Amygdala (tissue), 56 donors: ENCODE measurements at places on chromosomes 7 and 10.

DNA sequence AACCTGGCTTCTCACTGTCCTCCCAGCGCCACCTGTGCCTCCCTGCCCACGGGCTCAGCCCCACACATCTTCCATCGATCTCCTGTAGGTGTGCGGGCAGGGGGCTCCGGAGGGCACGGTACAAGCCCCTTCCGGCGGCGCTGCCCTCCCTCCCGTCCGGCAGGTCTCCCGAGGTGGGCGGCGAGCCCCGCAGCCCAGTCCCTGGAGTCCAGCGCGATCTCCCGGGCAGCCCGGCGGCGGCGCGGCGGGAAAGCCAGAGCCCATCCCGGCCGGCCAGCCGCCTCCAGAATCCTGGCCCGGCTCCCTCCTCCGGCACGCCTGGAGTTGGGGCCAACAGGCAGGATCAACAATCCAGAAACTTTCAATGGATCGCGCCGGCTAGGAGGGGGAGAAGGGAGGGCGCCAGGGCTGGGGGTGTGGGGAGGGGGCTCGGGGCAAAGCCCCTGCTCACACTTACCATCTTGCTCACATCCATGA is 100.1 kb downstream of the HIP1 start:
- no peak for DNase-seq

DNA sequence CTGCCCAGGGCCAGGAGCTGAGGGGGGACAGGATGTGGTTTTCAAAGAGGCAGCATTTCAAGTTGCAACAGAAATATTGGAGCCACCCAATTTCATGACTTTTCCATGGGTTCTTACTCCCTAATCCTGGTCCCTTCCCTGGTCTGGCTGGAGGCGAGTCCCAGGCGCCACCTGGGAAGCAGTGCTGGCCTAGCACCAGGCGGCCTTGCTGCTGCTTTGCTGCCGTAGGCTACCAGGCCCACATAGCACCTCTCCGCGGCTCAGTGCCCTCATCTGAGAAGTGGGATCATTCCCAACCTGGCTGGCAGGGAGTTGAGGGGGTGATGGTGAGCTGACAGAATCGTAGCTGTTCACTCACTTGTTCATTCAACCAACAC is 33.7 kb downstream of the ZMIZ1 start:
- no peak for DNase-seq

DNA sequence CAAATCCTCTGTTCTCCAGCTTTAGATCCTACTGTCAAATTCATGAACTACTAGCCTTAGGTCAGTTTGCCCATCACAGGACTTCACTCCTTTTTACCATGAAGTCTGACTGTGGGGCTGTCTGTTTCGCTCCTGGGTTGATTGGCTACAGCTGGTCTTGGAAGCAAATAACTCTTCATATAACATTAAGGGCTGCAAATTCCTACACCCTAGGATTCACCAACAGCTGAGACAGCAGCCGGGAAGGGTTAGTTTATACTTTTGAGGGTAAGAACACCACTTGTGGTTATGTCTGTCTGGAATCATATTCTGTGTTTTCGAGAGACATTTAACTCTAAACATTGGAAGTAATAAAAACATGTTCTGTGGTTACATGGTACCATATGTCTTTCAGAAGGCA is 55.9 kb upstream of the KIAA1217 start:
- no peak for DNase-seq

- no peak for DNase-seq
Measured at GRCh38 chr7:120442838-120443237, 169.9 kb downstream of the KCND2 start.

DNA sequence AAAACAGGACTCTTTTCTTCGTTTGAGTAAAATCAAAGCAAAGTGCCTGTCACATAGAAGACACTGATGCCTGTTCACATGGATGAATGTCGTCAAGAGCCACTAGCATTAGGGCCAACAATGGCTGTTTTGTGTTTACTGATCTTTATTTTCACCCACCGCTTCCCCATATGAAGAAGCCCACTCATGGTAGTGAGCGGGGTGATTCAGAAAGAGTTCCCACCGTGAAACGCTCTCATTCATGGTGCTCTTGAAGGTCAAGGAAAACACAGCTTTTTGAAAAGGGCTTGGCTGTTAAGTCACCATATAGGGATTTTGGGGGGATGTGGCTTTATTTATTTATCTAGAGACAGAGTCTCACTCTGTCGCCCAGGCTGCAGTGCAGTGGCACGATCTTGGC is 12.5 kb downstream of the PROSER2 start:
- no peak for DNase-seq

DNA sequence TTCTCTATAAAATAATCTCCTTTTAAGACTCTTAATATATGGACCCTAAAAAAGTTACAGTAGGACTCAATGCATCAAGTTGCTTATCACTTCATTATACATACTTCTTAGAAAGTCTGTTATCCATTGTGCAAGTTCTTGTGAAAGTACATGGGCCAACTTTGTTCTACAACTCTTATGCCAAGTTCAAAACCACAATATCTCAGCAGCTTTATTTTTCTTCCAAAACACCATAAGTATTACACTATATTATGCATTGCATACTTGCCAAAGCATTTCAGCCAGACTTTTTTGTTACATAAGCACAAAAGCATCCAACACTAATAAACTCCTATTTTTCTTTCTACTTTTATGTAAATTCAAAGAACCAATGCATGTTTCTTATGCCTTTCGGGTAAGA is 94.4 kb downstream of the AHR start:
- DNase-seq: no peak

GRCh38 chr7:29237489-29237888 is 42.9 kb downstream of the CHN2 start:
- DNase-seq: no peak

DNA sequence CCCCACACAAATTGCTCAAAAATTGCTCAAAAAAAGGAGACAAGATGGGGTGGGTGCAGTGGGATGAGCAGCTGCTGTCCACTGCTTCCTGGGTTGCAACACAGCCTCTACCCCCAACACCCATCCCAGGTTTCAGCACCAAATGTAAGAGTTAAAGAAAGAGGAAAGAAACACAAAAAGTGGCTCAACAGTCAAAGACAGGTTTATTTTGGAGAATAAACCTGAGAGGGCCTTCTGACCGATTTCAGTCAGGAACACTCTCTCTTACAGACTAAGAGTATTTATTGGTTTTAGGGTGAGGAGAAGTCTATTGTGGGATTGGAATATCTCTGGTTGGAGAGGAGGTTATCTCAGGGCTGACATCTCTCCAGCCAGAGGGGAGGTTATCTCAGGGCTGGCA is 28.4 kb downstream of the OR13A1 start:
- DNase-seq: no peak

- no peak for DNase-seq
Measured at GRCh38 chr7:158495216-158495615, 92.4 kb downstream of the PTPRN2 start.

DNA sequence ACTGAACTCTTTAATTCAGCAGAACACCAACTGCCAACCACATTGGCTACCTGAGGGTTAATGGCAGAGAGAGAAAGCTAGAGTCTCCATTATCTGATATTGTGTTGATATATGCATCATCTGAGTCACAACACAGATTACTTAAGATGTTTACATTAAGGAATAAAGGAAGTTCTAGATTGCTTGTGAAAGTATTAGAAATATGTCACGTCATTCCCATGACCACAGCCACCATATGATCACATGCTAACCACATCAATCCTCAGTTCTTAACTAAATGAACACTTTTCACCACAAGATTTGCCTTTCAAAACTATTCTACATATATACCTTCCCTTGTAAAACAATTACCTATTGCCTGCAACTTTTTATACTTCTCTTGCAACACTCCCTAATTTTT is 337.9 kb downstream of the FGFR2 start:
- no peak for DNase-seq

DNA sequence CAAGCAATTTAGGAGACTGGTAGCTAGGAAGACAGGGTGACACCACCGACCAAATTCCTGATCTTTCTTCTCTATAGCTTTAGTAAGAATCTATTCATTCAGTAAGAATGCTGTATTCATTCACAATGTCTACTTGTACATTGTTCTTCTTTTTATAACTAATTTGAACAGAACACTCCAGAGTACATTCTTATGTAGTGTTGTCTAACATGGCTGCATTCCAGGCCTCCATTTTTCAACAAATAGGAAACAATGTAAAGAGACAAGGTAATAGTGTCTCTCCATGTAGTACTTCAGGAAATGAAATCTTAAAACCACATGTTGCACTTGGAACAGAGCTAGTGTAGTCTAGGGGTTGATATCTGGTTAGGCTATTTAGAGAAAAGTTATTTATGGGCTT is 1.8 kb downstream of the VCL start:
- no peak for DNase-seq

- no peak for DNase-seq
Measured at GRCh38 chr7:42445691-42446090, 208.7 kb upstream of the GLI3 start.
